ENCODE measurements at places on chromosomes 12 and 14.

DNA sequence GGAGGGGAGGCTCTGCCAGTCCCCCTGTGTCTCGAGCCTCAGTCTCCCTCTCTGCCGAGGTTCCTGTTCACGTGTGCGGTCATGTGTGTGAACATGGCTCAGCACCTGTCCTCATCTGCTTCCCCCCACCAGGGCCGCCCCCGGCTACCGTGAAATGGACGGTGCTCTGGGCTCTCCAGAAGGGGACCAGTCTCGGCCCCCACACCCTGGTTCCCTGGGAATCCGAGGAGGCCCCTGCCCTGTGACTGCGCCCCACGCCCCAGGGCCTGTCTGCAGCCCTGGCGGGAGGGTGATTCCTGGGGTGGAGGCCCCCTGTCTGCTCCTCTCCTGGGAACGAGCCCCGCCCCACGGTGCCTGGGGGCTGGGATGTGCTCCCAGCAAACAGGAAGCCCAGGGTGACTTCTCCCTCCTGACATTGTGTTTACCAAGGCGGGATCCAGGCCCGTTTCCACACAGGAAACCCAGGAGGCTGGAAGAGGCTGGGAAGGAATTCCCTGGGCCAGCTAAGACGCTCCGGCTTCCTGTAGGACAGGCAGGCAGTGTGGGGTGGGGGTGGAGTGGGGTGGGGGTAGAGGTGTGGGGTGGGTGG lies 46.6 kb downstream of the KIF26A start:
- DNase-seq, result peak; percentile 76

GRCh38 chr12:22173177-22173576 lies 127.2 kb downstream of the CMAS start:
- no peak for DNase-seq

GRCh38 chr14:24198814-24199524 lies 3.7 kb upstream of the TM9SF1 start:
- no peak for DNase-seq

GRCh38 chr14:43540948-43541347 lies 966.1 kb downstream of the FSCB start:
- DNase-seq, result no peak

DNA sequence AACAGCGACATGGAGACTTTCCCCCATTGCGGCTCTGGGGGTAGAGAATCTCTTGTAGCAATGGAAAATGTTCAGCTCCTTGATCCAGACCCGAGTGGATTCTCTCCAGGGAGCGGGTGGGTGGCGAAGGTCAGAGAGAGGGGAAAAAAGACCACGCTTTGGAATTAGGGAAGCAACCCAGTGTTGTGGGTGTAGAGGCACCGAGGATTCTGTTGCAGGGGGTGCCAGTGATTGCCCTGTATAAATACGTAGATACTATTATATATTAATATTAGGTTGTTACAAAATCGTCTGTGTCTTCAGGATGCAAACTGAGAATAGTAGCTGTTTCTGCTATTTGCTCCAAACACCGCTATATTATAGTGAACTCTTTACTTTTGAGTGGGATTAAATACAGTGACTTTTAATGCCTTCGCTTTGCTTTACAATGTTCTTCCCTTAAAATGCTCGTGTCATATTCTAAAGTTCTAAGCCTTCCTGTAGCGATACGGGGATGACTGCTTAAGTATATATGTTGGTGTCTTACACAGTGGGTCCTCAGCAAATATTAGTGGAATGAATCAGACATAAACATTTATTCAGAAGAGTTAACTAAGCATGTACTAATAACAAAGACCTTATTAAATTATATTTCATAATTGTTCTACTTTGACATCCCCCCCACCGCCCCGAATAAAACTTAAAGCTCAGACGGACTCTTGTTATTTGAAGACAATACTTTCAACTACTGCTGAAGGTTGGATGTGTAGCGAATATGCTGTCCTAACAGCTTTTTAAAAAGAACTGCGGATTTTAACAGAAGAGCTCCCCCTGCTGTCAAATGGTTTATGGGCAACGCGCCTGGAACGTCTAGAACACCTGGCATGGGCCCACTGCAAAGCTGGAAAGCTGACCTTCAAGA lies 136.4 kb upstream of the KRAS start:
- peak; percentile 83 for DNase-seq

GRCh38 chr14:104596927-104597351 lies 7.6 kb downstream of the TMEM179 start:
- no peak for DNase-seq

DNA sequence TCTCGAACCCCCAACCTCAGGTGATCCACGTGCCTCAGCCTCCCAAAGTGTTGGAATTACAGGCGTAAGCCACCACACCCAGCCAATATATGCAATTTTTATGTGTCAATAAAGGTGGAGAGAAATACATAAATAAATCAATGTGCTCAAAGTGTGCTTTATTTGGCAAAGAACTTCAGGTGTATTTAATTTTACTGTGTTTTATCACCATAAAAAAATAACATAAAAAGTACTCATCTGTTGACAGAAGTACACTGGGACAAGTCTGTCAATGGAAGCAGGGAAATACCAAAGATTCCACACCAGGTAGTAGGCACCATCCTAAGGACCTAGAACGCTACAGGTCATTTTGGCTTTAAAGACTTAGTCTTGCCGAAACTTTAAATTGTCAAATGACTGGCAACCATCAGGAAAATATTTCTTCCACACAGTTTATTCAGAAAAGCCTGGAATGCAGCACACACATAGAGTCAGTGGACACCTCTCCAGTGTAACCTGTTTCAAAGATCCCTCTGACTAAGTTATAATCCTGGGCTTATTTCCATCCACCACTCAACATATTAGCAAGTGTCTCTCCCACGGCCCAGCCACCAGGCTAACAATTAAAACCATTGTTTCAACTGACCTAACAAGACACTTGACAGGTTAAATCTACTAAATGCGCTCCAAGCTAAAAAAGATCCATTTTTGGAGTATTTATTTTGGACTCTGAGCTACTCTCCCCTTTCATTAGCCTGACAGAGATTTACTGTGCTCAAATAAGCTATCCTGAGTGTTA lies 4.2 kb downstream of the ERO1A start:
- no peak for DNase-seq

- no peak for DNase-seq
Observed at GRCh38 chr12:47736877-47737676, 11.8 kb upstream of the ENDOU start.

- no peak for DNase-seq
Observed at GRCh38 chr12:32303174-32303549, 96.2 kb upstream of the FGD4 start.

DNA sequence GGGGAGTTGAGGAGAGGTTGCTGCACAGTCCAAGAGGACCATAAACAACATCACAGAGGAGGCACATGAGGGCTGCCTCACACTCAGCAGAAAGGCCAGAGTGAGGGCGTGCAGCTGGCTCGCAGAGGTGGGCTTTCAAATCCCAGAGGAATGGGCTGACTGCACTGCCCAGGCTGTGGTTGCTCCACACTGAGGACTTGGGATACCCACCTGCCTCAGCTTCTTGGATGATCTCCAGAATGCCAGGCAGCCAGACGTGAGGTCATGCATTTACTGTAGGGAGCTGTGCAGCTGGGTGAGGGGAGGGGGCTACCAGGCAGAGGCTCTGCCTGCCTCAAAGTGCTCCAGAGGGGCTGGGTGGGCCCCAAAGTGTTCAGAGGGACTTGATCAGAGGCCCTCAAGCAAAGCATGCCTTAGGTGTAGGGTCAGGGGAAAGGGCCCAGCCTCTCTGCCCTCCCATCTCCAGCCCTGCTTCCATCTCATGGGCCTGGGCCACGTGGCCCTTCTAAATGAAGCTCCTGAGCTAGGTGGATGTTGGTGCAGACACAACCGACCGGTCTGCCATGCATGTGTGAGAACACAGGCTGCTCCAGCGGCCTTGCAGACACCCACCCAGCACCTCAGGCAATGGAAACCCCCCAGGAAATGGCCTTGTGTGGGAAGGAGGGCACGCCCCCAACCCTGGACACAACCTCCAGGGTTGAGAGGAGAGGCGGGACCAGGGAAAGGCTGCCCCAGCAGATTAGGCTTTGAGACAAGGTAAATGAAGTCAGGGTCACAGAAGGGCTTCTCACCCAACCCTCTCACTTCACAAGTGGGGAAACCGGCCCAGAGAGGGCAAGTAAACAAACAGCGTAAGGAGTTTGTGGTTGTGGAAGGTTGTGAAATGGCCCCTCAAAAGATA lies 90.8 kb downstream of the NTF3 start:
- no peak for DNase-seq

GRCh38 chr12:92619730-92620684 lies 82.8 kb upstream of the PLEKHG7 start:
- DNase-seq, result no peak

GRCh38 chr12:43935581-43935980 lies 99.7 kb downstream of the TMEM117 start:
- no peak for DNase-seq

- no peak for DNase-seq
Observed at GRCh38 chr14:80575763-80576162, 364.5 kb upstream of the DIO2 start.

DNA sequence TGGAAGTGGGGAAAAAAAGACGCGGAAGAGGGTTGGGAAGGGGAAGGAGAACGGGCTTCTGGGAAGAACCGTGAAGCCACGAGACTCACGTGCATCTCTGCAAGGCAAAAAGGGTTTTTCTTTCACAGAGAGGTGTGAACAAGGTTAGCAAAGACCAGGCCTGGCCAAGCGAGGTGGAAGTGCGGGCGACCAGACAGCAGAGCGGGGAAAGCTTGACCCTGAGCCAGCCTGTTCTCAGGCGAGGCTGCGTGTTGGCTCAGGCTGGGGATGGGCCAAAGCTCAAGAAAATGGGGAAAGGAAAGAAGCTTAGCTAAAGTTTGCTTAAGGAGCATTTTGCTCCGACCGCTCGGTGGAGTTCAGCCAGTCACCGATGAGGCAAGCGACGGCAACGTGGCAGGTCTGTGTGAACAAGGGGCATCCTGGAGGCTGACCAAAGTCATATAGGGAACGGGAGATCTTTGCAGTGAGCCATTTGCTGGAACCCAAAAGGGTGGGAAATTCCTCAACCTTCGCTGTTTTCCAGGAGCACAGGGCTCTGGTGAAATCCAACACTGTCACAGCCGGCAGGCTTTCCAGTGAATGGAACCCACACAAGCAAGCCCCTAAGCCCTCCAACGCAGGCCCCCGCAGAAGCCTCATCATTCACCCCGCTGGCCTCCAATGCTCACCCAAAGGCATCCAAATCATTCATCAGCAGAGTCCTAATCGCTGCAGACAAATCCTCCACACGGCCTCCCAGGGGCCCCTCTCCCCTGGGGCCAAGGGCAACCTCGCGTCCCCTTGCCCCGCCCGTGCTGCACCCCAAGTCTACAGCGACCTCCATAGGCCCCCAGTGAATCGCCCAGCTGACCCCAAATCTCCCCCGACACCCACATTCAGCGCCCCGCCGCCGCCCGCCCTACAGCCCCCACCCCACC lies 754 bp downstream of the ZNF605 start:
- DNase-seq, result peak; percentile 52

GRCh38 chr12:68305278-68305677 lies 26.9 kb downstream of the MDM1 start:
- no peak for DNase-seq
